ENCODE measurements at places on chromosomes 7 and 10.

DNA sequence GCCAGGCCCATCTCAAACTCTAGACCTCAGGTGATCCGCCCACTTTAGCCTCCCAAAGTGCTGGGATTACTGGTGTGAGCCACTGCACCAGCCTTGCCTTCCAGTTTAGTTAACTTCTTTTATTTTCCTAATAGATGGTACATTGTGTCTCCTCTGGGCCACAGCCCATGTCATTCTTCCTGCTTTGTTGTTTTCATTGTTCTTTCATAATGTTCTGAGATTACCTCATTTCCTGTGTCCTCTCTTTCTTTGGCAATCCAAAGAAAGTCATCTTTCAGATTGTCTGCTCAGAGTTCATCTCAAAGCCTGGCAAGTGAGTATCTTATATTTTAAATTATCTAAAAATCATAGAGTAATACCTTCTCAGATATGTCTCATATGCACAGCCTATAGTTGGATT lies at the start of gene OLAH:
Gene OLAH (plus strand): TSS at position 270 of the 400 bp plus-strand sequence. CDS start 3,346 bp downstream, outside the sequence.
- peak within 1 kb of the TSS; percentile 46 for H3K27ac ChIP-seq
- DNase-seq: no peak
- peaks cover 2% of the 10 kb centered on the region for H3K36me3 ChIP-seq
- H3K4me1 ChIP-seq: peaks cover 26% of the 10 kb centered on the region
- no peaks in the 10 kb centered on the region for H3K27me3 ChIP-seq

DNA sequence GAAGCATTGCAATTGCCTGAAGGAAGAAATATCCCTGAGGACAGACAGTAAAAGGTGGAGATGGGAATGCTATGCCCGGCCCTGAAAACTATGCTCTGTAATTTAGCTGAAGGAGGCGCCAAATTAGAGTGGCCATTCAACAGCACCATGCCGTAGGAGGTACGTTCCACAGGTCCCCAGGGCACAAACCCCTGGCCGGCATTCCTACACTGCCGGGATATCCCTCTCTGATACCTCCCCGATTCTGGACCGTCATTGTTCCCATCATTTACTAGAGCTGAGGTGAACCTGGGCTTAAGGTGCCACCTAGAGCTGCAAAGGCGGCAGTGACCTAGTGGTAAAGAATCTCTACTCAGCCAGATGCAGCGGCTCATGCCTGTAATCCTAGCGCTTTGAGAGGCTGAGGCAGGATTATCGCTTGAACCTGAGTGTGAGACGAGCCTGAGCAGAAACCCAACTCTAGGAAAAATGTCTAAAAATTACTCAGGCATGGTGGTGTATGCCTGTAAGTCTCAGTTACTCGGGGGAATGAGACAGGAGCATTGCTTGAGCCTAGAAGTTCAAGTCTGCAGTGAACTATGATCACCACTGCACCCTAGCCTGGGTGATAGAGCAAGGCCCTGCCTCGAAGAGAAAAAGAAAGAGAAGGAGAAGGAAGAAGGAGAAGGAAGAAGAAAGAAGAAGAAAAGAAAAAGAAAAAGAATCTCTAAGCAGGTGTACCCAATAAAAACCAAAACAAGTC lies 53.0 kb upstream of the TNKS2 start:
- no peaks in the 10 kb centered on the region for H3K36me3 ChIP-seq
- no peak overlapping the region for H3K4me3 ChIP-seq
- peaks cover 25% of the 10 kb centered on the region for H3K27me3 ChIP-seq
- DNase-seq: no peak
- H3K4me1 ChIP-seq: no peaks in the 10 kb centered on the region

DNA sequence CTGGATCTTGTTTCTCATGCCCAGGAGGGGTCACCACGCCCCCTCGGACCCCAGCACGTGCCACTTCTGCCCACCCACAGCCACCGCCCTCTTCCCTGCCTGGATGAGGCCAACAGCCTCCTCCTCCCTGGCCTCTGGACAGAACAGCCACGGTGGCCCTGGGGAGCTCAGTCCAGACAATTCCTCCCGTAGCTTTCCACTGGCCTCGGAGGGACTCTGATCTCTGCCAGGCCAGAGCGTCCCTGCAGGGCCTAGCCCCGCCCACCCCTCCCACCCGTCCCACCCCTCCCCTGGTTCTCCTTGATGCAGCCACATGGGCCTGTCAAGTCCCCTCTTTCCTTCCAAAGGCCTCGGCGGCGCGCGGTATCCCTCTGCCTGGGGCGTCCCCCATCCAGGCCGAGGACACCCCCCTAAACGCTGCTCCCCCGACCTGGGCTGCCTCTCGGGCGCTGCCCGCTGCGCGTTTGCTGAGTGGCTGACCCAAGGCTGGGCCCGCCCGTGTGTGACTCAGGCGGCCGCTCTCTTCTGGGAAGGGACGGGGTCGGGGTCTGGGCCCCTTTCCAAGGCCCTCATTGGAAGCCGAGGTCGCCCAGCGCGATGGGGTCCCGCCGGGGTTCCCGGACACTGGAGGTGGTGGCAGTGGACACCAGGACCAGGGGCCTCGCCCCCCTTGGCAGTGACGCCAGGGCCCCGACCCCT lies 557 bp downstream of the TMEM120A start:
- peak overlapping the region; percentile 68 for H3K4me3 ChIP-seq
- no peak for DNase-seq
- peaks cover 23% of the 10 kb centered on the region for H3K4me1 ChIP-seq

GRCh38 chr7:33485747-33486493 lies 356.6 kb downstream of the BBS9 start:
- H3K36me3 ChIP-seq: no peaks in the 10 kb centered on the region
- H3K4me3 ChIP-seq: no peak overlapping the region
- H3K4me1 ChIP-seq: no peaks in the 10 kb centered on the region

DNA sequence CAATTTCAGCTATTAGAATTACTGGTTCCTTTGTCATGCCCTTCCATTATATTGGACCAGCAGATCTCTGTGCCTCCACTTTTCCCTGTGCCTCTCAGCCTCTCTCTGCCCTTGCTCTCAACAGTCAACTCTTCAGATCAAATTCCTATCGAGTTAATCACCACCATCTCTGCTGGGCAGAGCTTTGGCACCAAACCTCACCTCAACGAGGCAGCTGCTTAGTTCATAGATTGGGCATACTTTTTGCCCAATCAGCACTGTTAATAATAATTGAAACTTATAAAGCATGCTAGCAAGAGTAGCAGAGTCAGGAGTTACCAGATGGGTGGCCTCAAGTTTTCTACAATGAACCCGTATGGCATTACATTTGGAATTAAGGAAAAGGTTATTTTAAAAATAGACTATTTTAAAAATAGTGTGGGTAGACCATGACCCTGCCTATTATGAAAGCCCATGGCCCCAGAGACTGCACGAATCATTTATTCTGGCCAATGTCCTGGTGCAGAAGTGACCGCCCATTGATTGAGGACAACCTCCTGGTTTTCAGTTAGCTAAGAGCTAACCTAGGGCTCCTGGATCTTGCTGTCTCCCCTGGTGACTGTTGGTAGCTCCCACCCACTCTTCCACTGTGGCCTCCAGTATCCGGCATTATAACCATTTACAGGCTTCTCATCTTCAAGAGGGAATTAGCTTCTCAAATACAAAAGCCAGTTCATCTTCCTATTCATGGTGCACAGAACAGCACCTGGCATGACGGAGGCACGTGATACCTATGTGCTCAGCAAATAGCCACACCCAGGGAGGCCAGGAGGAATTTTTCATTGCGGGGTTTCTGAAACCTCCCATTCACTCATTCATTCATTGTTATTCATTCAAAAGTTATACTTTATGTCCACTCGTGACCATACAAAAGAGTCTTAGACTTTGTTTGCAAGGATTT lies 265.4 kb downstream of the INHBA start:
- H3K4me3 ChIP-seq: no peak overlapping the region
- H3K27me3 ChIP-seq: no peaks in the 10 kb centered on the region
- no peak overlapping the region for H3K27ac ChIP-seq
- DNase-seq: no peak
- no peaks in the 10 kb centered on the region for H3K4me1 ChIP-seq

GRCh38 chr7:128404886-128405470 lies 4.8 kb downstream of the IMPDH1 start:
- H3K4me1 ChIP-seq: peaks cover 46% of the 10 kb centered on the region
- peaks cover 28% of the 10 kb centered on the region for H3K36me3 ChIP-seq
- peak overlapping the region; percentile 34 for H3K27ac ChIP-seq
- DNase-seq: no peak
- H3K4me3 ChIP-seq: peak overlapping the region; percentile 81

DNA sequence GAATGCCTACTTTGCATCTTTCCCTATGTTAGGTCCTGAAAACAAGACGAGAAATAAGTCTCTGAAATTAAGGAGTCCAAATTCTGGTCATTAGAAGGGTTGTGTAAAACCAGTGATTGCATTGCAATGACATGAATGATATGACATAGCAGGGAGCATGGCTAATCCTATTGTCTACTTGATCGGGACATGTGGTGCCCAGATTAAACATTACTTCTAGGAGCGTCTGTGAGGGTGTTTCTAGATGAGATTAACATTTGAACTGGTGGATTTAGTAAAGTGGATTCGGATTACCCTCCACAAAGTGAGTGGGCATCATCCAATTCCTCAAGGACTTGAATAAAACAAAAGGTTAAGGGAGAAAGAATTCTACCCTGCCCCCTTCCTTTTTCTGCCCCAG lies 434.9 kb upstream of the KLF6 start:
- no peaks in the 10 kb centered on the region for H3K4me1 ChIP-seq
- no peak overlapping the region for H3K4me3 ChIP-seq
- DNase-seq: no peak
- H3K27me3 ChIP-seq: peaks cover 12% of the 10 kb centered on the region
- no peaks in the 10 kb centered on the region for H3K36me3 ChIP-seq

Measured in activated CD8-positive, alpha-beta T cell treated with anti-CD3 and anti-CD28 coated beads, Interleukin-2, amount 10 ng/mL, durations not matched to agents 7 days and 5 days (primary cell).